ENCODE measurements at places on chromosomes 5 and 9. TPM values are rescaled to one million over a fixed set of nuclear protein-coding genes. Genes with fewer than 3 reads are reported as not detected.

GRCh38 chr5:32639943-32640342, 54.6 kb downstream of the SUB1 start:
- no peak for DNase-seq

DNA sequence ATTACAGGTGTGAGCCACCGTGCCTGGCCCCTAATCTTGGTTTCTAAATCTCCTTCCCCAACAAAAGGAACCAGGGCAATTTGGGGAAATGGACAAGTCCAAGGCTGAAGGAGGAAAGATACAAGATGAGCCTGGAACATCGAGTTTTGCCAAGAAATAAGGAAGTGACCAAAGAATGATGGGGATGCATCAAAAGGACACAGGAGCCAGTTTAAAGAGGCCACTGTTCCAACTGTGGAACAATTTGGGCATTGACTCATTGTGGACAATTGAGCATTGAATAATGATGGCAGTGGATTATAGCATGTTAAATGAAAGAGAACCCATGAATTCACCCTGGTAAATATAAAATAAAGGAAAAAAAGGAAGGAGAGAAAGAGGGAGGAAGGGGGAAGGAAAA, 47.5 kb downstream of the DUSP1 start:
- no peak for DNase-seq

- DNase-seq: no peak
Observed at GRCh38 chr5:148209151-148209770, 6.4 kb downstream of the SPINK6 start.

DNA sequence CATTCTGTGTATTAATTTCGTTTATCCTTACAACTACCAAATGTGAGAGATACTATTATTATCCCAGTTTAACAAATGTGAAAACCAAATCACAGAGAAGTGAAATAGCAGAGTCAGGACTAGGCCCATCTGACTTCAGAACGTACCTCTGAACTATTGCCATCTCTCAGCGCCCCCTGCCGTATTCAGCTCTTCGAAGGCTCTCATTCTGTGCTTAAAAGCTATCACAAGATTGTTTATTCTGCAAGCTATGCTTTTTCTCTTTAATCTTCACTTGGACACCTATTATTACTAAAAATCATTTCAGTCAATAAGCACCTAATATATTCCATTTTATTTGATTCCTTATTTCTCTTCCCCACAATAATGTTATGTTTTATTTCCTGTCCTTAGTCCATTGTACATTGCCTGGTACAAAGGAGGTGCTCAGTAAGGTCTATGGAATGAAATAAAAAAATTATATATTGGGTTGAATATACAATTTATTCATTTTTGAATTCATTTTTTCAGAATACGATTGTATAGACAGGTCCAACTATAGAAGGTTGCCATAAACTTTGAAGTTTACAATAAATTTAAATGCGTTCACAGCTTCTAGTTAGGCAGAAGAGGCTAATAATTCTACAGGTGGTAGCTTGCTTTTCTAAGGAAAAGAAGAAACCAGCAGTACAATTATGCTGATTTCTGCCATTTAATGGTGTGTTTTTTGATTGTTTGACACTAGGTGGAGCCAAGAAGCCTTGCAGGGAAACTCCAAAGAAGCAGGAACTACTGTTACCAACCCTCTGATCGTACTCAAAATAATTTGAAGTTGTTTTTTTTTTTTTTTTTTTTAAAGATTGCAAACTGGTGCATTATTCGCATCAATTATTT, 202.2 kb upstream of the DMRTA1 start:
- DNase-seq: no peak

DNA sequence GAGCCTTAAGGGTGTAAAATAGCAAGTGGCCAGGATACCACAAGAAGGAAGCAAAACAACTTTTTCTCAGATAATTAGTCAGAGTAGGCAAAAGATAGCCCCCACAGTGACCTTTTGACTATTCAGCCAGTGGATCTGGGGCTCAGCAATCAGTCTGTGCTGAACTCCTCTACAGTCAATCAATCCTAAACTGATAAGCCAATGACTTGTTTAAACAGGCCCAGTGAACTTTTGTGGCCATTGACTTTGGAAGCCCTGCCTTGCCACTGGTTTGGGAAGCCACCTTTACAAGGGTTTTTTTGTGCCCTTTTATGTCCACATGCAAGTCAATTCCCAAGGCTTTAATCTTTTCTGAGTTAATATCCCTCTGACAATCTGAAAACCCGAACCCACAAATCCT, 1565.0 kb upstream of the WWC1 start:
- DNase-seq: no peak

SMIM33 gene
- not detected for total RNA-seq

Data from kidney epithelial cell (primary cell).